Epithelial cell of proximal tubule (primary cell): ENCODE measurements at places on chromosomes 6 and 20. TPM values are rescaled to one million over a fixed set of nuclear protein-coding genes. Genes with fewer than 3 reads are reported as not detected.

Gene SNAP25
- total RNA-seq, result 0.22 and 1.4 TPM in 2 replicates

GRCh38 chr20:16674243-16674642 is 55.6 kb upstream of the SNRPB2 start:
- DNase-seq, result no peak

GRCh38 chr20:62550087-62550632 is 74.4 kb upstream of the GATA5 start:
- no peak for DNase-seq

GRCh38 chr6:166687070-166687878 is 60.2 kb upstream of the RPS6KA2 start:
- DNase-seq, result no peak

DNA sequence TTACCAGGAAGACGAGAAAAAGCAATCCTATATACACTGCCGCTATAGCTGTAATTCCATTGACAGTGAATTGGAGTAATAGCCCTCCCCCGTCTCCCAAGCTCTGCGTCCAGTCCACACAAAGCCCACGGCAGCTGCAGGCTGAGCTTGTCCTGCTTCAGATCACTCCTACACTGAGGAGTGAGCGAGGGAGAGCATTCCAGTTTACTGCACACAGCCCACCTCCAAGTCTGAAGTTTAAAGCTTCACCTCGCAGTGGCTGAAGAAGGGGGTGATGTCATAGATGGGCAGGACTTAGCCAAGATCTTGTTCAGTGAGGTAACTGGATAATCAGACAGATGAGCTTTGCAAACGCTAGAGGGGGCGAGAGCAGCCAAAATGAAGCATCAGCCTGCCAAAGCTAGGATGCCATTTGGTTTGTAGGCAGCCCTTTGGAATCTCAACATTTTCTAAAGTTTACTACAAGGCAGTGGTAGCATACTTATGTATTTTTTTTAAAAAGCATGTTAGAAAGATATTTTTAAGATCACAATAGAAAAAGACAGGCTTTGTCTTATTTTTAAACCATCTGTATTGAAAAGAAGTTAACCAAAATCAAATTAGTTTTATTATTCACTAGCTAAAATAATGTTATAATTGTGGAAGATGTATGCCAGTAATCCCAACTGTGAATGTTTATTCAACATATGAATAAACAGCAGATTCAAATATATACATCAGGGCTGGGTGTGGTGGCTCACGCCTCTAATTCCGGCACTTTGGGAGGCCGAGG is at the start of gene FLRT3:
FLRT3 (minus strand) TSS at position 213 of the 772 bp plus-strand sequence. CDS start 10,106 bp downstream, outside the sequence.
- peak; percentile 98 for DNase-seq
